ENCODE measurements at places on chromosomes 3 and 15.

DNA sequence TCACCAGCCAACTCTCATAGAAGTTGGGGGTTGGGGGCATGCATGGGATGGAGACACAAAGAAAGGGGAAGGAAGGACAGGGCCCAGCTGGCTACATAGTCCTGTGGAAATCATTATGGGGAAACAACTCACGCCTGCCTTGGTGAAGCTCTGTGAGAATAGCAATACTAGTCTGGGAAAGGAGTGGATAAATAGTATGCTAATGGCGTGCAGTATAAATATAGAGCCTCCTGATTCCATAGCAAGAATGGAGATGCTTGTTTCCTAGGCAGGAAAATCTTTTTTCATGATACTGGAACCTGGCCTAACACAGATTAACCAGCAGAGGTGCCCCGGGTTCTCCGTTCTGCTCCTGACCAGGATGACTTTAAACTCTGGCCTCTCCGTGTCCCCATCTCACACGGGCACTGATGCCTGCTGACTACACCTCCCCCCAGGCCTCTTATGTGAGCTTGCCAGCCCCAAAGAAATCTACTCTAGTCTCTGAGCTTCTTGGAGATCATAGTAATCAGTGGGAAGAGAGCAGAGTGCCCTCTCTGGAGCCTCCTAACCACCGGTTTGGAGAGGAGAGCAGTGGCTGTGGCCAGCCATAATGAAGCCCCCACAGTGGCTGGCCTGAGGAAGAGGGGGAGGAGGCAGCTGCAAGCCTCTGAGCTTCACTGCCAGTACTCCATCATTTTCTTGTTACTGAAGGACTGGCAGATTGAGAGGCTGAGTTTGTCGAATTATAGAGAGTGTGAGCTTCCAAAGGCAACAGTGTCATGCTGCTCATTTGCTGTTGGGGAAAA lies 355.0 kb upstream of the SEMA6D start:
- no peaks in the 10 kb centered on the region for H3K36me3 ChIP-seq
- no peak overlapping the region for H3K27ac ChIP-seq
- H3K27me3 ChIP-seq = peaks cover 2% of the 10 kb centered on the region
- H3K4me3 ChIP-seq = no peak overlapping the region

GRCh38 chr3:168070919-168071318 lies 24.8 kb downstream of the GOLIM4 start:
- no peak for DNase-seq
- no peak overlapping the region for H3K27ac ChIP-seq
- H3K36me3 ChIP-seq = no peaks in the 10 kb centered on the region
- H3K4me3 ChIP-seq = no peak overlapping the region
- H3K4me1 ChIP-seq = peaks cover 6% of the 10 kb centered on the region

- peaks cover 4% of the 10 kb centered on the region for H3K4me1 ChIP-seq
- peaks cover 5% of the 10 kb centered on the region for H3K27me3 ChIP-seq
- H3K4me3 ChIP-seq = no peak overlapping the region
- H3K36me3 ChIP-seq = no peaks in the 10 kb centered on the region
These were observed 21.7 kb upstream of the ARID3B start for GRCh38 chr15:74519311-74519710.

- peaks cover 5% of the 10 kb centered on the region for H3K4me1 ChIP-seq
- H3K27ac ChIP-seq = no peak overlapping the region
- no peak overlapping the region for H3K4me3 ChIP-seq
- no peak for DNase-seq
These were observed 38.9 kb upstream of the ATP10A start for GRCh38 chr15:25901811-25902605.

Data from endothelial cell (in vitro differentiated cells).